ENCODE measurements at places on chromosomes 7 and 10.
A peak's percentile ranks its signal among the peaks of the same experiment; 100 is the strongest.

DNA sequence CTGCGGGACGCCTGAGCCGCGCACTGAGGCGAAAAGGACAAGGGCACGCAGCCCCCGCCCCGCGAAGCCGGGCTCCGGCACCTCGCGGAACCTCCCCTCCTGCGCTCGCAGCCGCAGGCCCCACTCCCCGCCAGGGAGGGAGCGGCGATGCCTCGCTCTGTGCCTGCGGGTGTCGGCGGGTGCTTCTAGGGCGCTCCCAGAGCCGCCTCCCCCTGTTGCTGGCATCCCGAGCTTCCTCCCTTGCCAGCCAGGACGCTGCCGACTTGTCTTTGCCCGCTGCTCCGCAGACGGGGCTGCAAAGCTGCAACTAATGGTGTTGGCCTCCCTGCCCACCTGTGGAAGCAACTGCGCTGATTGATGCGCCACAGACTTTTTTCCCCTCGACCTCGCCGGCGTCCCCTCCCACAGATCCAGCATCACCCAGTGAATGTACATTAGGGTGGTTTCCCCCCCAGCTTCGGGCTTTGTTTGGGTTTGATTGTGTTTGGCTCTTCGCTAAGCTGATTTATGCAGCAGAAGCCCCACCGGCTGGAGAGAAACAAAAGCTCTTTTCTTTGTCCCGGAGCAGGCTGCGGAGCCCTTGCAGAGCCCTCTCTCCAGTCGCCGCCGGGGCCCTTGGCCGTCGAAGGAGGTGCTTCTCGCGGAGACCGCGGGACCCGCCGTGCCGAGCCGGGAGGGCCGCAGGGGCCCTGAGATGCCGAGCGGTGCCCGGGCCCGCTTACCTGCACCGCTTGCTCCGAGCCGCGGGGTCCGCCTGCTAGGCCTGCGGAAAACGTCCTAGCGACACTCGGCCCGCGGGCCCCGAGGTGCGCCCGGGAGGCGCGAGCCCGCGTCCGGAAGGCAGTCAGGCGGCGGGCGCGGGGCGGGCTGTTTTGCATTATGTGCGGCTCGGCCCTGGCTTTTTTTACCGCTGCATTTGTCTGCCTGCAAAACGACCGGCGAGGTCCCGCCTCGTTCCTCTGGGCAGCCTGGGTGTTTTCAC, 519 bp downstream of the ITGB8 start:
- no peak for DNase-seq

DNA sequence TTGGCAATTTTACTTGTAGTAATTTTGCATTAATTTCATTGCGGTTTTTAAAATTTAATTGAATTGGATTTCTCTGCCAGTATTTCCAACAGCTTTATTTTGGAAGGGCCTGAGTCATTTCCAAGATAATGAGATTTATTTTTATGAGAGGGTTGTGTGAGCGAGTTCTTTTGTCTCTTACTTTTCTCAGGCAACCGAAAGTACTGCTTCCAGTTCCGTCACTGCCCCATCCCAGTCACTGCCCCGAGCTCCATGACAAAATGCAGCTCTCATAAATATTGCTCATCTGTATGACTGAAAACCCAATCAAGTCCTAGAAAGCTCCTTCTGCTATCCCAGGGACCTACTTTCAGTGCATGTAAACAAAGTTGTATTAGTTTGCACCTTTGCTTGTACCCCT, 468.4 kb upstream of the SEMA3D start:
- DNase-seq: no peak

GRCh38 chr7:129851174-129851573, 101.6 kb downstream of the UBE2H start:
- no peak for DNase-seq

DNA sequence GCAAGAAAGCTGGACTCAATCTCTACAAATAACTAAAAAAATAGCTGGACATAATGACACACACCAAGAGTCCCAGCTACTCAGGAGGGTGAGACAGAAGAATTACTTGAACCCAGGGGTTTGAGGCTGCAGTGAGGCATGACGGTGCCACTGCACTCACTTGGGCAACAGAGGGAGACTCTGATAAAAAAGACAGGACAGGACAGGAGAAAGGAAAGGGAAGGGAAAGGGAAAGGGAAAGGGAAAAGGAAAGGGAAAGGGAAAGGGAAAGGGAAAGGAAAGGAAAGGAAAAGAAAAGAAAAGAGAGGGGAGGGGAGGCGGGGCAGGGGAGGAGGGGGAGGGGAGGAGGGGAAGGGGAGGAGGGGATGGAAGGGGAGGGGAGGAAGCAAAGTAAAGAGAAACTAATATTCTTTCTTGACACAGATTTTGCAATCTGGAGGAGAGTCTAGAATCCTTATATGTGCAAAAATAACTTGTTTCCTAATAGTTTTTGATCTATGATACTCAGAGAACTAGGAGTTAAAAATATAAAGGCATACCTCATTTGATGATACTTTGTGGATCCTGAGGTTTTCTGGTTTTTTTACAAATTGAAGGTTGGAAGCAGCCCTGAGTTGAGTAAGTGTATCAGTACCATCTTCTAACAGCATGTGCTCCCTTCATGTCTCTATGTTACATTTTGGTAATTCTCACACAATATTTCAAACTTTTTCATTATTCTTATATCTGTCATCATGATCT, 8.0 kb downstream of the SAR1A start:
- DNase-seq: no peak

DNA sequence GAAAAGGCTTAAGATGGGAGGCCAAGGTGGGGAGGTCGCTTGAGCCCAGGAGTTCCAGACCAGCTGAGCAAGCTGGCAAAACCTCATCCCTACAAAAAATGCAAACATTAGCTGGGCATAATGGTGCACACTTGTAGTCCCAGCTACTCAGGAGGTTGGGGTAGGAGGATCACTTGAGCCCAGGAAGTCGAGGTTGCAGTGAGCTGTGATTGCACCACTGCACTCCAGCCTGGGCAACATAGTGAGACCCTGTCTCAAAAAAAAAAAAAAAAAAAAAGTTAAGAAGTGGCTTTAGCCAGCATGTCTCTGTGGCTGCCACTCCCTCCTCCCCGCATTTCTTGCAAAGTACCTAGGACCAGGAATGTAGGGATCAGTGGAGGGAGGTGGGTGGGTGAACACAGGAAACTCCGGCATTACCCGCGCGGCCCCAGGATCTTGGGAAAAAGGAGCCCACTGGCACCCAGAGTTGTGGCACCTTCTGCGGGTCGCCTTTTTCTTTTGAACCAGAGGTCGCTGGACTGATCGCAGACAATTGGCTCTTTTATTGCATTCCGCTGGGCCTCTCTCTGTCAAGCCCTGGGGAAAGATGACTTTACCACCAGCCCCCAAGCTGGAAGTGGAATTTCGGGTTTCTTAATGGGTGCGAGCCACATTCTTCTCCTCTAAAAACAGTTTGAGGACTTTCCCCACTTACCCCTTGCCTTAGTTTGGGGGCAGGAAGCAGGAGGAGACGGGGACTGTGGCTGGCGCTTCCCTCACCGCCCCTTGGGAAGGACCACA, 3.5 kb downstream of the VGF start:
- no peak for DNase-seq

GRCh38 chr7:1940863-1941262, 270.8 kb downstream of the ELFN1 start:
- DNase-seq: no peak

DNA sequence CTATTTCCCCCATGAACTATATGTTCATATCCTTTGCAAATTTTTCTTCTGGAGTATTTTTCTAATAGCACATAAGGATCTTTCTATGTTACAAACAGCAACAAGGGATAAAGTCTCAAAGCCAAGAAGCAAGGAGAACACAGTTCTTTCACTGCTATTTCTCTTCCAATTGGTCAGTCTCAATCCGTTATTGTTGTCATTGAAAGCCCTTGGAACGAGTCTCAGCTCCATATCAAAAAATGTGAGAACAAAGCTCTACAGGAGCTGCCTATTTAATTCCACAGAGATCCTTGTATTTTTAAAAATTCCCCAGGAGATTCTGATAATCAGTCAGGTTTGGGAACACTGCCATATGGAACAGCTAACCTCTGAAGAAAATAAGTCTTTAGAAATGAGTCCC, 15.7 kb downstream of the SLC35B4 start:
- DNase-seq: no peak

DNA sequence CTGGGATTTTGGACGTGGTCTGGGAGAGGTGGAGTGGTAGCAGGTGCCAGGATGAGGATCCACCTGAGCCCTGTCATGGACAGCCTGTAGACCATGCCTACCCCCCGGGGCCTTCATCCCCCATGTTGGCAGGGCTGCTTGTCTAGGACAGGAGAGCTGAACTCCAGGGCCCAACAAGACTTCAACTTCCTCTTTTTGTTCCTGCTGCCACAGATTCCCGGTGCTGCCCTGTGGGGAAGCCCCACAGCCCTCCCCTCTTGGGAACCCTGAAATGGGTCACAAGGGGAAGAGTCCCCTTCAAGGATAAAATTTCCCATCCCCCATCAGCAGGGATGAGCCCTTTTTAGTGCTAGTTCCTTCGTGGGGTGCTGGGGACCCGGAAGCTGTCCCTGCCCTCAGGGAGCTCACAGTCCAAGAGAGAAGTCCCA, 1.3 kb upstream of the CUEDC2 start:
- peak; percentile 14 for DNase-seq

DNA sequence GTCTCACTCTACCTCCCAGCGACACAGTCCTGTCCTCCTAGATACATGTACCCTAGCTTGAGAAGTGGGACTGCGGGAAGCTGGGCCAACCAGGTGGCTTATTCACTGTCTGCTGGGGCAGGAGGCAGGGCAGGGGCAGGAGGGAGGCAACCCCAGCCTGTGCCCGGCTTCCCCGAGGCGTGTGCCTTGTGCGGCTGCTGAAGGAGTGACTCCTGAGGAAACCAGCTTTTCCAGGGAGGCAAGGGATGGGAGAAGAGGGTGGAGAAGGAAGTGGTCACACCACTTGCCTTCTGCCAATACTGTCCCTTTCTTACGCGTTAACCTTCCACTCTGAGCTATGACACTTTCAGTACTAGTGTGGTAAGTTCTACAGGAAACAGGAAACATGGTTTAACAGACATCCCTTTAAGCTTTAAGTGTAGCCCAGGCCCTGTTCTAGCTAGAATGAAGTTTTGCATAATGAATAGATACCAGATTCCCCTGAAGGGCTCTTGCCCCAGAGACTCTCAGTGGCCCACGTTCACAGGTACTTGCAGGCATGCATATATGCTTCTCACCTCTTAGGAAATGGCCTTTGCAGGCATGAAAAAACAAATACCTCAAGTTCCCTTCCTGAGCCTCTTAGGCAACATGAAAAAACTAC, 40.6 kb downstream of the SYPL1 start:
- DNase-seq: peak; percentile 47

DNA sequence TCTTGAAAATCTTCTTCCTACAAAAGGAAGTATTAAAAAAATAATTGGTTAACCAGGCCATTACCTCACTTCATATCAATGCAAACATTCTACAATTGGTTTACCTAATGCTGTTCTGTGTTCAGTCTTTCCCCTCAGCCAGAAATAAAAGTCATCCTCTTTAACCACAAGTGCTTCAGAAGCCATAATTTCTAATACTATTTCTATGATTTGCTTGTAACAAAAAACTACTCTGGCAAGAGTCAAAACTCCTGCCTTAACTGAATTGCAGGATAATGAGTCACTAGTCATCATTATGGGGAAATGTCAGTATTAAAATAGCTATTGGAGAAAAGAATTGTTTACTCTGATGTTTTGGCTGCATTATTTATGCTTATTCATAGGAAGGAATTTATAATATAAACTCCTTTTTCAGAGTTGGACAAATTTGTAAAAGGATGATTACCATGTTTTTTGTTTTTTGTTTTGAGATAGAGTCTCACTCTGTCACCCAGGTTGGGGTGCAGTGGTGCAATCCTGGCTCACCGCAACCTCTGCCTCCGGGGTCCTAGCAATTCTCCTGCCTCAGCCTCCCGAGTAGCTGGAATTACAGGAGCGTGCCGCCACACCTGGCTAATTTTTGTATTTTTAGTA, 55.5 kb upstream of the ODAD2 start:
- no peak for DNase-seq

- no peak for DNase-seq
Measured at GRCh38 chr10:13272164-13272571, 27.7 kb downstream of the PHYH start.

- no peak for DNase-seq
Measured at GRCh38 chr7:128380483-128381106, 19.1 kb upstream of the PRRT4 start.

GRCh38 chr7:106563466-106564150, 97.3 kb downstream of the CCDC71L start:
- DNase-seq: no peak

- no peak for DNase-seq
Measured at GRCh38 chr10:42615419-42615818, 23.0 kb downstream of the ZNF33B start.

GRCh38 chr10:133318494-133319127, 9.9 kb downstream of the ZNF511 start:
- peak; percentile 29 for DNase-seq

DNA sequence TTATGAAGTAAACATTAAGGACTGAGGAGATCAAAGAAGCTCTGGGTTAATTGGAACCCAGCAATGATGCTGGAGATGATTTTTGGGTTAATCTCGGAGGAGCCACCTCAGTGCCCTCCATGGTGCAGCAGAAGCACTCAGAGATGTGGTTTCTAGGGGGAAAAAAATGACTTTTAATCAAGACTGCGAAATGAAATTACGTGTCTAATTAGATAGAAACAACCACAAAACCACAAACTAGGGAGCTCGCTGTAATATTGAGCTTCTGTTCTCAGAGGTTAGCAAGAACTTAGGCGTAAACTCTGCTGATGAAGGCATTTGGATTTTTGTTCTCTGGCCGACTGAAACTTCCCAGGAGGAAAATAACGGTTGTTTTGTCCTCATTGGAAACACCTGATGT, 319.0 kb downstream of the GRID1 start:
- no peak for DNase-seq

DNA sequence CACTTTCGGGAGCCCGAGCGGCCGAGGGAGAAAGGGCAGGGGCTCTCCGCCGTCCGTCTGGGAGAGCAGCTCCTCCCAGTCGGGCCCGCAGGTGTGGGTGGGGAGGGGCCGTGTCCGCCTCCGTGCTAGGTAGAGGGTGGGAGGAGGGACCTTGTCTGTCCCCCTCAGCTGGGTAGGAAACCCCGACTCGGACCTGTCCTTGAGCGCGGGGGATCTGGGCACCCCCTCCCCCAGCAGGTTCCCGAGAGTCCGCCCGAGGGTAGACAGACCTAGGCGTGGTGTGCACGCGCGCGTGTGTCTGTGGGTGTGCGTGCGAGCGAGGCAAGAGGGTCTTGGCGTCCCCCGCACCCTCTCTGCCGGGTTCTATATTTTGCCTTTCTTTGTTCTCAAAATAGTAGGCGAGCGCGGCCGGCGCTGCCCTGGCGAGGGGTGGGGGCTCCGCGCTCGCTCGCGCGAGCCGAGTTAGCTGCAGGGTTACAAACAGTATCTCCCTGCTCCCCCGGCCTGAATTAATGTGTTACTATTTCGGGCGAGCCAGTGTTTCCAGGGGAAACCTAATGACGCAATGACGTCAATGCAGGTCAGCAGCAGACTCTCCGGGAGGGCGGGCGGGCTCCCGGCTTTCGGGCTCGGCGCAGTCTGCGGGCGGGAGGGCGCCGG, 73.9 kb upstream of the LEP start:
- no peak for DNase-seq

DNA sequence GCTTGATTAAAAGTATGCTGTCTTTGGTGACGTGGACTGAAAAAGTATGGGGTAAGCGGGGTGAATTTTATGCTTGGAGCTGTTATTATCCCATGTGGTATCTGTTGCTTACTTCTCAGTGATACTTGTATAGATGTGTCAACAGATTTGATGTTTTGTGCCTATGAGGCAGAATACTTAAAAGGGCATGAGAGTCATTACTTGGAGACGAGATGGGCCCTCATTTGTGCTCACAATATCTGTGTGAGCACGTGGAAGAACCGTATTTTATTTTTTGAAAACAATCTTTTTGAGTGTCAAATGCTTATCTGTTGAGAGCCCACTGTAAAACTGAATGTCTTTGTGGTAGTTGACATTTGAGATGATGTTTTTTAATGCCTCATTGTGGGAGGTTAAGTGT, 281.9 kb downstream of the EXOC4 start:
- DNase-seq: no peak

GRCh38 chr10:131461093-131461492, 149.6 kb upstream of the TCERG1L start:
- DNase-seq: no peak

Data from KG1 (cell line).